ENCODE measurements at places on chromosomes 4 and X.

DNA sequence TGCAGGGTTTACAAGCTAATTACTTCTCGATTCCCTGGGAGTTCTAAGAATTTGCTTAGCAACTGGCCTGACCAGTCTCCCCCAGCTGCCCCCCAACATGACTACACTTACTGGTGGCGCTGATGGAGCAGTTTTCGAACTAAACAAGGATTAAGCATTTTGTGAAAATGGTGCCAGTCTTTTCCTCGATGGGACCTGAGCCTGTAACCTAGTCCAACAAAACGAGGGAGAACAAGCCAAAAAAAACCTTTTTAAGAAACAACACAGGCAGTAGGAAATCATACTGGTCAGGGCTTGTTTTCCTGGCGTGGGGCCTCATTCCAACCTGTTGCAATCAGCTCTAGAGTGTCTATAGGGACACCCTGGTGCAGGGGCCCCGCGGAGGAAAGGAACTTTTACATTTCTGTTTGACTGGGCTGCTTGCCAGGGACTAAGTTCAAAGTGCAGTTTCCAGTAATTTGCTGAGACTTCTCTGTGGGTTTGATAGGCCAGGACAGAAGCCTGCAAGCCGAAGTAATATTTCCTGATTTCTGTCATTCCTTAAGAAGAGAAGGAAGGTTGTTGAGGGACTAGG lies 158.7 kb downstream of the SPRY1 start:
- DNase-seq = no peak

DNA sequence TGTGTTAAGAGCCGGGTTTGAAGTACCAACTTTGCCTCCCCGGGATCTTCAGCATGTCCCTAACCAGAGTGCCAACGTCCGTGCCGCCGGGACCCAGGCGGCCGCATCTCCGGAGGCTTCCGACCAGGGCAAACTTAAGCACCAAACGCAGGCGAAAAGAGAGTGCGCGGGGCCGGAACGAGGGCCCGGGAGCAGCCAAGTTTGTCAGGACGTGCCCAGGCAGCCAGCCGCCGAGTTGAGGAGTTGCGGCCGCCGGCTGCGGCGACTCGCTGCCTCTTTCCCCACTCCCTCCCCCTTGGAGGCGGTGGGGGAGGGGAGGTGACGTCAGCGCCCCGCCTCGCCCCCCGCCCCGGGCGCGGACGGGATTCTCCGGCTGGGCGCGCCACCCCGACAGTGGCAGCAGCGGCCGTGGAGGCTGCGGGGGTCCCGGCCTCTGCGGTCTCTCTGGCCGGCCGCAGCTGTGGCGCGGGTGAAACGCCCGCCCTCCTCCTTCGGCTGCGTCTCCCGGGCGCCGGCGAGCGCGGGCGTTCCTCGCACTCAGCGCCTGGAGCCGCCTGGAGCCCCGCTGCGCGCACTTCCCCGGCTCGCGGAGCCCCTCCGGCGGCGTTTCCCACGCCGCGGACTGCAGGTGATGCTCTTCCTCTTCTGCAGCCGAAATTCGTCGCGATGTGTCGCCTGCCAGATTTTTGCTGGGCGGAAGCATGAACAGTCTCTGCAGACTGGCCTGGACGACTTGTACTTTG lies 2.9 kb upstream of the FAT1 start:
- DNase-seq = no peak

GRCh38 chr4:163048447-163048846 lies 118.2 kb downstream of the NAF1 start:
- no peak for DNase-seq

- DNase-seq = no peak
These were observed 166.1 kb downstream of the AFAP1 start for GRCh38 chr4:7773401-7774180.

- no peak for DNase-seq
These were observed 256.8 kb upstream of the VCX start for GRCh38 chrX:7586126-7586525.

GRCh38 chr4:158958489-158959270 lies 144.2 kb upstream of the RAPGEF2 start:
- no peak for DNase-seq

GRCh38 chr4:8192748-8193738 lies 6.0 kb upstream of the SH3TC1 start:
- no peak for DNase-seq

GRCh38 chr4:128279624-128280225 lies 7.9 kb downstream of the PGRMC2 start:
- DNase-seq = no peak

- DNase-seq = no peak
These were observed 265.0 kb upstream of the SLITRK2 start for GRCh38 chrX:145552643-145553042.
